ENCODE measurements at places on chromosomes 2 and 18.

DNA sequence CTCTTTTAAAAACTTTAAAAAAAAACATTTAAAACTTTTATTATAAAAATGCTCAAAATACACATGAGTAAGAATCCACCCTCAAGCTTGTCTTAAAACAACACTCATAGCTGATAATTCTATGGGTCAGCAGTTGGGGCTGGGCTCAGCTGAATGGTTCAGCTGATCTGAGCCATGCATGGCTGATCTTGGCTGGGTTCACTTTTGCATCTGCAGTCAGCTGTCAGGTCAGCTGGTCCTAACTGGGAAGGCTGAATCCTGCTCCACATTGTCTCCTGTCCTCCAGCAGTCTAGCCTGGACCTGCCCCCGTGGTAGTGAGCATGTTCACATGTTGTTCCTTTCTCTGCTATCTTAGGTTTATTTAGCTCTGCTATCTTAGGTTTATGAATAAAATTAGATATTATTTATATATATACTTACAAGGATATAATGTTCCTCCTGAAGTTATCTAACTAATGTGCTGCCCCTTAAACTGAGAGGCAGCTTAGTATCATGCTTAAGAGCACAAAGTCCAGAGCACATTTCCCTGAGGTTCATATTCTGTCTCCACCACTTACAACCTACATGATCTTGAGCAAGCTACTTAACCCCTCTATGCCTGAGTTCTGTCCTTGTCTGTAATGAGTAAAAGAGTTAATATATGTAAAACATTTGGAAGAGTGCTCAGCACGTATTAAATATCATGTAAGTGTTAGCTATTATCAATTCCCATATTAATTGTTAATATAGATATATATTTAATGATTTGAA lies 309.4 kb downstream of the PTPRM start:
- H3K4me3 ChIP-seq = no peak overlapping the region
- H3K4me1 ChIP-seq = no peaks in the 10 kb centered on the region
- no peak for DNase-seq
- H3K27ac ChIP-seq = no peak overlapping the region
- no peaks in the 10 kb centered on the region for H3K36me3 ChIP-seq

- no peaks in the 10 kb centered on the region for H3K27me3 ChIP-seq
- no peak overlapping the region for H3K27ac ChIP-seq
- DNase-seq = no peak
- H3K4me1 ChIP-seq = no peaks in the 10 kb centered on the region
- no peak overlapping the region for H3K4me3 ChIP-seq
Measured at GRCh38 chr2:199895406-199895805, 15.7 kb upstream of the C2orf69 start.

DNA sequence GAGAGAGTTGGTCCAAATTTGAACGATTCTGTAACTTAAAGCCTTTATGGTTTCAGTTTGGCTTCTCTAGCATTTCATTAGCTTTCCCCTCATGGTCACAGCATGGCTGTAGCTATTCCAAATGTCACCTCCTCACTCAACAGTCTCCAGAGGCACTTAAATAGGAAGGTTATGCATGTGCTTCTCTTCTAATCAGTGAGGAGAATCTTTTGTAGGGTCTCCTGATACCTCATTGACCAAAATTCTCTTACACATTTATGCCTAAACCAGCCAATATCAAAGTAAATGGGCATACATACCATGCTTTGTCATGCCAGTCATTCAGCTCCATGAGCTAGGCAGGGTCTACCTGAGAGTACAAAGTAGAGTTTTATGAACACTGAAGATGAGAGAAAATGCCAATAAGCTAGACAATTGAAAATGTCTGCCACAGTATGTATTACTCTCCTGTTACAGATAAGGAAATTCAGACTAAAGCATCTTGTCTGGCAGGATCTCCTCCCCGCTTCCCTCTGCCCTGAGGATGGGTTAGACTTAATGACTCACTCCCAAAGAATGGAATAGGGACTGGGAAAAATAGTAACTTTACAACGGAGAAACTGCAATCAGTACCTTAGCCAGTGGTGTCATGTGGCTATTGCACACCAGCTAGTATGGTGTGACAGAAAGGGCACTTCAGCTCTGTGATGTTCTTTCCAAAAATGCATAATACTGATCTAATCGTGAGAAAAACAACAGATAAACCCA lies 15.4 kb downstream of the DSG2 start:
- H3K4me1 ChIP-seq = no peaks in the 10 kb centered on the region
- no peak overlapping the region for H3K4me3 ChIP-seq
- no peak overlapping the region for H3K27ac ChIP-seq
- no peaks in the 10 kb centered on the region for H3K27me3 ChIP-seq
- DNase-seq = no peak

- H3K27me3 ChIP-seq = peaks cover 7% of the 10 kb centered on the region
- no peaks in the 10 kb centered on the region for H3K36me3 ChIP-seq
- DNase-seq = peak; percentile 7
Measured at GRCh38 chr2:31216734-31217133, 581 bp downstream of the CAPN14 start.

- H3K27ac ChIP-seq = no peak overlapping the region
- H3K4me1 ChIP-seq = no peaks in the 10 kb centered on the region
- DNase-seq = no peak
Measured at GRCh38 chr2:79832511-79833234, 319.8 kb downstream of the CTNNA2 start.

GRCh38 chr2:234701421-234701820 lies 204.5 kb upstream of the ARL4C start:
- no peak overlapping the region for H3K27ac ChIP-seq
- H3K4me3 ChIP-seq = no peak overlapping the region
- H3K36me3 ChIP-seq = peaks cover 7% of the 10 kb centered on the region
- no peaks in the 10 kb centered on the region for H3K4me1 ChIP-seq

- H3K4me3 ChIP-seq = no peak overlapping the region
- no peak overlapping the region for H3K27ac ChIP-seq
- no peak for DNase-seq
- no peaks in the 10 kb centered on the region for H3K27me3 ChIP-seq
- H3K4me1 ChIP-seq = no peaks in the 10 kb centered on the region
- H3K36me3 ChIP-seq = no peaks in the 10 kb centered on the region
Measured at GRCh38 chr18:32915516-32915915, 142.7 kb upstream of the KLHL14 start.

DNA sequence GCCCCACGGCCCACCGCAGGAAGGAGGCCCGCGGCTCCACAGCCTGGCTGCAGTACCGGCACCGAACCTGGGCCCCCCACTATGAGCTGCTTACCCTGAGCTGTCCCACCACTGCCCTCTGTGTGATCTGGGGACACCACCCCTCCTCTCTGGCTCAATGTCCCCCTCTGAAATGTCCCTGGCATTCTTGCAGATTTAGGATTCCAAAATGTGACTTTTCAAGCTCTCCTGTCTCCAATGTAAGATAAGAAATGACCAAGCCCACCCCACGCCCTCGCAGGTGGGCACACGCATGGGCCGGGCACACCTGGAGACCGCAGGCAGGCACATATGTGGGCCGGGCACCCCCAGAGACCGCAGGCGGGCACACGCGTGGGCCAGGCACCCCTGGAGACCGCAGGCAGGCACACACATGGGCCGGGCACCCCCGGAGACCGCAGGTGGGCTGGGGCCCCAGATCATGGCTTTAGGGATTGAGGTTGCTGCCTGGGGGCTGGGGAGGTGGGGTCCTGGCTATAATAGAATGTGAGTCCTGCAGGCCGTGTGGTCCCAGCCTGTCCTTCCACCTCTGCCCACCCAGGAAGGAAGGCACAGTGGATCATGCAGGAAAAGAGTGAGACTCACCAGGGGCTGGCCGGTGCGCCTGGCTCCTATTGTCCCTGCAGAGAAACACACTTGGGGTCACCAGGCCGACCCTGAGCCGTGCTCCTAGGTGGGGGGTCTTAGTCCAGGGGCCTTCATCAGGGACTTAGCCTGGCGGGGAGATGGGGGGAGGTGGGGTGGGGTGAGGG lies 7.2 kb downstream of the PDCD1 start:
- H3K4me3 ChIP-seq = no peak overlapping the region
- no peak for DNase-seq
- H3K27me3 ChIP-seq = no peaks in the 10 kb centered on the region
- peaks cover 12% of the 10 kb centered on the region for H3K4me1 ChIP-seq
- peaks cover under 1% of the 10 kb centered on the region for H3K36me3 ChIP-seq

DNA sequence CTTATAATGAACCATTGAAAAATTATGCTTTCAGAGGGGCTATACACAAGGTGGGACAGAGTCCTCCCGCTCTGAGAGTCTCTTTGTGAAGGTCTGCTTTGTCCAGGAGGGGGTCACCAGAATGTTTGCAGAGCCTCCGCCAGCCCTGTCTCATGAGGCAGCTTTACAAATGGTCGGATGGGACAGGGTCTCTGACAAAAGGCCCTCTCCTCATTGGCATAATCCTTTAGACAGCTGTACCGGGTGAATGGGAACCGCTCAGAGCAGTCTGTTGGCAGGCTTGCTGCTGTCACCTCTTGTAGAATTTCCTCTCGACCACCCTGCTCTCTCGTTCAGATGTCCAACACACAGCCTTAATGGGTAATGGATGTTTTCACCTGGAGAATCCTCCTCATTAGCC lies 40.2 kb upstream of the TGIF1 start:
- H3K4me1 ChIP-seq = peaks cover 28% of the 10 kb centered on the region
- H3K27me3 ChIP-seq = no peaks in the 10 kb centered on the region
- H3K4me3 ChIP-seq = no peak overlapping the region
- no peak for DNase-seq

DNA sequence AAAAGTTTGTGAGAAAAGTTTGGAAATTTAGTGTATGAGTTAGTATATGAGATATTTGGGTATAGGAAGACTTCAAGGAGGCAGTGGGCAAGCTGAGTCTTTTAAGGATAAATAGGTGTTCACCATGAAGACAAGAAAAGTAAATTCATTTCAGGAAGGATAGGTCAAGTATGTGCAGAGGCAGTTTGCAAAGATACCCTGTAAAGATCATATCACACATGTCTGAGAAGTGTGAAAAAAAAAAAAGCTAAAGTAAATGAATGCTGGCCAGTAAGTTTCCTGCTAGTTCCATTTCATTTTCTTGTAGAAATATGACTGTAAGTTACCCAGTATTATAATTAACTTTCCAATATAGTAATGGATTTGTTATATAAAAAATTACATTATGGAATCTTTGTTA lies 131.0 kb downstream of the PHLPP1 start:
- H3K27me3 ChIP-seq = no peaks in the 10 kb centered on the region
- peaks cover 48% of the 10 kb centered on the region for H3K4me1 ChIP-seq
- DNase-seq = no peak
- H3K4me3 ChIP-seq = peak overlapping the region; percentile 72

GRCh38 chr2:214107726-214108125 lies 303.1 kb upstream of the VWC2L start:
- no peaks in the 10 kb centered on the region for H3K4me1 ChIP-seq
- no peak for DNase-seq
- H3K36me3 ChIP-seq = no peaks in the 10 kb centered on the region
- H3K27me3 ChIP-seq = peaks cover 5% of the 10 kb centered on the region
- H3K4me3 ChIP-seq = no peak overlapping the region
- no peak overlapping the region for H3K27ac ChIP-seq

GRCh38 chr2:59935005-59935404 lies 618.4 kb downstream of the BCL11A start:
- no peaks in the 10 kb centered on the region for H3K27me3 ChIP-seq
- H3K4me3 ChIP-seq = no peak overlapping the region
- DNase-seq = no peak
- H3K4me1 ChIP-seq = no peaks in the 10 kb centered on the region

DNA sequence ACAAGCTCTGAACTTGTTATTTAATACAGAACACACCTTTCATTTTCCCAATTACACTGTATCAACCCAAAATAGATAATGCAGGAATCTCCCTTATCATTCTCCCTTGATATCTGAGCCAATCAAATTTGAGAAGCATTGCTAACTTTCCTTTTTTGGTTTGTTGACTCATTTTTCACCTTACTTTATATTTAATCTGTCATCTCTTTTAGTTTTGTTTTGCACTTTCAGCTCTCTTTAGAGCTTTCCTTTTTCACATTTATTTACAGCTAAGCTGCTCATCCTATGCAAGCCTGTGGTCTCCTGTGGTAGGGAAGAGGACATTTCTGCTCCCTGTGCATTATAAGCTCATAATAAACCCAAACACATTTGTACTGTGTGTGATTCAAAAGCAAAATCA lies 50.1 kb downstream of the ITGAV start:
- no peaks in the 10 kb centered on the region for H3K27me3 ChIP-seq
- peaks cover 5% of the 10 kb centered on the region for H3K36me3 ChIP-seq
- peaks cover 25% of the 10 kb centered on the region for H3K4me1 ChIP-seq
- peak overlapping the region; percentile 29 for H3K27ac ChIP-seq

DNA sequence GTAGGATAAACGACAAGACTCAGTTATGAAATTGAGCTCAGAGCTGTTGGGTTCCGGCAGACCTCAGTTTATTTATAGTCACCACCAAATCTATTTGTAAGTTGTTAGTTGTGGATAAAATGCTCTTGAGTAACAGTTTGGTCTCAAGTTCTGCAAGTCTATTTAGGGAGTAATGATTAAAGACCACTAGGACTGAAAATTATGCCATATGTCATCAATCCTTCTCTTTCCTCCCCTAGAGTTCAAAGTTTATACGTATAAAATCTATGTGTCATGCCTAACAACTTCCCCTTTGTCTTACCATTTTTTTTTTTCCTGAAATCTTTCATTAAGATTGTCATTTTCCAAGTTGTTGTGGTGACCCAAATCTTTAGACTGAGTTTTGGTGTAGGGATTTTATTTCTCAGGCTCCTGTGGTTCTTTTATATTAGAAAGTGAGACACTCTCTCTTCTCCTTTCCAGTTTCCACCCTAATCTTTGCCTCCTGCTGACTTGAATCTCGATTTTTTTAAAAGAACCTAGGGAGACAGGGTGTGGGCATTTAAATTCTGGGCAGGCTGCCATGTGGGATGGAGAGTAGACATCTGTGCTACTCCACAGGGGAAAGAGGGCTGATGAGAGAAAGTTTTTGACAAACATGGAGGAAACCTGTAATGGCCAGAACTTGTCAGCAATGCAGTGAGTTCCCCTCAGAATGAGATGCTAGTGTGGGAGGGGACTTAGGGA lies 51.0 kb downstream of the LAMA3 start:
- no peaks in the 10 kb centered on the region for H3K36me3 ChIP-seq
- peaks cover 24% of the 10 kb centered on the region for H3K27me3 ChIP-seq
- DNase-seq = no peak

GRCh38 chr2:3443506-3444084 lies 64.1 kb downstream of the TRAPPC12 start:
- no peak for DNase-seq
- no peak overlapping the region for H3K27ac ChIP-seq
- H3K4me3 ChIP-seq = no peak overlapping the region
- H3K27me3 ChIP-seq = no peaks in the 10 kb centered on the region
- H3K4me1 ChIP-seq = no peaks in the 10 kb centered on the region

- H3K4me1 ChIP-seq = no peaks in the 10 kb centered on the region
- no peaks in the 10 kb centered on the region for H3K36me3 ChIP-seq
- DNase-seq = no peak
- no peak overlapping the region for H3K27ac ChIP-seq
- no peaks in the 10 kb centered on the region for H3K27me3 ChIP-seq
- H3K4me3 ChIP-seq = no peak overlapping the region
Measured at GRCh38 chr18:31077878-31078277, 24.3 kb downstream of the DSC2 start.

GRCh38 chr2:113283704-113284284 lies 5.1 kb upstream of the PAX8 start:
- no peaks in the 10 kb centered on the region for H3K4me1 ChIP-seq
- H3K27ac ChIP-seq = no peak overlapping the region
- H3K36me3 ChIP-seq = no peaks in the 10 kb centered on the region
- DNase-seq = no peak

Data from activated T-cell treated with anti-CD3 and anti-CD28 coated beads, Interleukin-2, amount 50 U/mL, for 72 hours (primary cell).